ENCODE measurements at places on chromosomes 12 and 14.
A peak's percentile ranks its signal among the peaks of the same experiment; 100 is the strongest.

DNA sequence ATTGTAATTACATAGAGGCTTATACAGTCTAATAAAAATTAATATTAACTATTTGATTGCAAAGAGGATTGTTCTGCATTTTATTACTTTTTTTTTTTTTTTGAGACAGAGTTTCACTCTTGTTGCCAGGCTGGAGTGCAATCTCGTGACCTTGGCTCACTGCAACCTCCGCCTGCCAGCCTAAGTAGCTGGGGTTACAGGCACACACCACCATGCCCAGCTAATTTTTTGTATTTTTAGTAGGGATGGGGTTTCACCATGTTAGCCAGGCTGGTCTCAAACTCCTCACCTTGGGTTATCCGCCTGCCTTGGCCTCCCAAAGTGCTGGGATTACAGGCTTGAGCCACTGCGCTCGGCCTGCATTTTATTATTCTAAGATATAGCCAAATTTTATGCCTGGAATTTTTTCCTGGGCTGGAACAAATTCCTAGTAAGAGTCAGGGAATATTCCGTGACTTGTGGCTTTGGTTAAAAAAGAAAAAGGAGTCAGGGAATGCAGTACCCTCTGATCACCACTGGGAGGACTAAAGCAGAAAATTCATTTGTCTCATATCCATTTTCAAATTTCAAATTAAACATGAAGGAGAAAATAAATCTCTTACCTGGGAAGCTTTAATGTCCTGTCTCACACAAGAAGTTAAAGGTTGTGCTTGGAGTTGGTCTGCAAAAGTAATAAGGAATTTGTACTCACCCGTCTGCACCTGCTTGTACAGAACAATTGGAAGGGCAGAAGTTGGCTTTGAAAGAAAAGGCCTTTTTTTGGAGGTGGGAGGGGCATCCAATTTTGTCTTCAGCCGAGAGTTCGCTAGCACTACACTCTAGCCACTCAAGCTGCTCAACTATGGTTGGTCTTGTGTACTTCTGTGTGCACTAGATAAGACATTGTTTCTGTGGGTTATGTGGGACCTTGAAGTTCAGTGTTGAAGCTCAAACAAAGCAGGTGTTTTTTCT is 8.7 kb downstream of the MARK3 start:
- peak; percentile 94 for DNase-seq

DNA sequence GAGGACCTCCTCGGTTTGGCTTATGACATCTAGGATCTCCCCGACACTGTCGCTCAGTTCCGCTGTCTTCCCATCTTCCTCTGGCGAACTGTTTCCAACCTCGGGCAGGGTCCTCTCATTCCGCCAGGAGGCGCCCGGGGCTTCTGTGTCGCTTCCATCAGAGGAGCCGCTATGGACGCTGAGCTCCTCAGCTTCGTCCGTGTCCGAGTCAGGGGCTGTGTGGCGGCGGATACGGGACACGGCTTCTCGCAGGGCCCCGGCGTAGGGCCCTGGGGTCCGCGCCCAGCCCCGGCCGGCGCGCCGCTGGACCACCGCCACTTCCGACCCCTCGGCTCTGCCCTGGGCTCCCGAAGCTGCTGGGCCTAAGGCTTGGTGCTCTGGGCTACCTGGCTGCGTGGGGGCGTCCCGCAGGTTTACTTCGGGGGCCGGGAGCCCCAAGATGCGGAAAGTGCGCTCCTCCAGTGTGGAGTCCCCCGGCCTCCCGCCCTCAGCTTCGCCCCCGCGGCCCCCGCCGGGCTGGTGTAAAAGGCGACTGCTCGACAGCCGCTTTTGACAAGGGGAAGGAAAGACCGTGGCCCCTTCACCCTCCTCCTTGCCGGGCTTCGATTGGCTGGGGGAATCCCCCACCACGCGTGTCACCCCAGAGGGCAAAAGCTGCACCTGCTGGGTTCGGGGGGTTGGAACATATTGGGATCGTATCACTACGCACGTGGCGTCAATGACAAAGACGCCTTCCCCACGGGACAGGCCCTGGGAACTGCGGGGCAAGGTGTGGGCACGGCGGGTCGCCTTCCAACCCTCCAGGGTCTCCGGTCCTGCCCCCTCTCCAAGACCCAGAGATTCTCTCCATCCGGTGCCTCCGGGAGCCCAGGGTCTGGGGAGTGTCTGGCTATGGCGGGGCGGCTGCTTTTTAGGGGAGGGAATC is 2.1 kb downstream of the DDN start:
- DNase-seq: peak; percentile 83

- no peak for DNase-seq
Measured at GRCh38 chr14:24613241-24613640, 3.8 kb upstream of the GZMH start.

DNA sequence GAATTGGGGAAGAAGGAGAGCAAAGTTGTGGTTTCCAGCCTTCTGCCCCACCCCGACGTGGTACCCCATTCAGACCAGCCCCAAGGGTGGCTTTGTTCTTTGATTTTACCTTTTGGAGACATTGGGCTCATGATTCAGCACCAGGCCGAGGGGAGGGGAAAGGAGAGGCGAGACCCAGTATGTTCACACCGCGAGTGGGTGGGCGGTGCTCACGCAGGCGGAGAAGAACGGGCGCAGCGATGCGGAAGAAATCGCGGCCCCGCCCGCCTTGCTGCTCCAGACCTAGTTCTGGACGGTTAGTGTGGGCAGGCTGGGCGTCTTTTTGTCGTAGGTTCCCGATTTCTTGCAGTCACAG is 963 bp downstream of the ATL1 start:
- peak; percentile 33 for DNase-seq

DNA sequence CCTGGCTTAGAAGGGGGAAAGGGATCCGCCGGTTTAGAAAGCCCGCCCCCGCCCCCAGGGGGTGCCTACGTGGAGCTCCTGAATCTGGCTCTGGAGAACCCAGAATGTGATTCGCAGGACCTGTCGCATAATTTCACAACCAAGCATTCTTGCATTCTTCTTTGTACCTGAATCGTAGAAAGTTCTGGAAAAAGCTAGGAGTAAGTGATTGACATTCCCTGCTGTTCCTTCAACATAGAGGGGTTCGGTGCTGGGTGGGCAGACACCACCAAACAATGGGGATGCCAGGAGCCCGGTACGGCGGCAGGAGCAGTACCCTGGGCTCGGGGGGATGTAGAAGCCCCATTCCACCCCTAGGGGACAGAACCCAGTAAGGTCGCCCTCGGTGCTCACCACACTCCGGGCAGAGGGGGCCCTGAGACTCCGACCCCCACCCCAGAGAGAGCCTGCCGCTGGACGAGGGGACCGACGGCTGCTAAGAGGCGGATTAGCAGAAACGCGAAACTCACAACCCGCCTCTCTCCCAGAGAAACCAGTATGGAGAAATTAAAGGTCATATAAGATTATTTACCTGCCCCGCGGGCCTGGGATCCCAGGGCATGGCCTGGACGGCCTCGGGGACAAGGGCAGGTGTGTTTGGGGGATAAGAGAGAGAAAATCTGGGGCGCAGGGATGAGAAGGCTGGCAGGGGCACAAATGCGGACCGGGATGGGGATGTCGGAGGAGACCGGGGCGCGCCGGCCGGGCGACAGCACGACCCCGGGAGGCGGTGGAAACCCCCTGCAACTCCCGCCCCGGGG is 520 bp downstream of the CSRP2 start:
- no peak for DNase-seq

- DNase-seq: peak; percentile 31
Measured at GRCh38 chr12:48779869-48780268, 9.0 kb downstream of the ADCY6 start.

DNA sequence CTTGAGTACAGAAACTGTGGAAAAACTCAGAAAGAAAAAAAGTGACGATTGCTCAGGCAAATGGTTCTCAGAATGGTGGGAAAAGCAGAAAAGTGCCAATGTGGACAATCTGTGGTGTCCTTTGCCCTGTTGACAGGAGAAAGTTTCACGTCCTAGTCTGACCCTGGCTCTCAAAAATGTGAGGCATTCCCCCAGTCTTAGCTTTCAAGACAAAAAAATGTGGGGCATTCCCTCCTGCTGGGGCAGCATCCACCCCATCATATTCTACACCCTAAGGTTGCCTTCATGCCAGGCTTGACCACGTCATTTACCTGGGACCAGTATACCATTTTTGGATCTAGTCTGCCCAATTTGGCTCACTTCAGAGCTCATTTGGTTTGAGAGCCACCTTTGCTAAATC is 20.7 kb upstream of the ANAPC7 start:
- DNase-seq: no peak

- peak; percentile 72 for DNase-seq
Measured at GRCh38 chr12:47838286-47838931, 18.7 kb upstream of the HDAC7 start.

DNA sequence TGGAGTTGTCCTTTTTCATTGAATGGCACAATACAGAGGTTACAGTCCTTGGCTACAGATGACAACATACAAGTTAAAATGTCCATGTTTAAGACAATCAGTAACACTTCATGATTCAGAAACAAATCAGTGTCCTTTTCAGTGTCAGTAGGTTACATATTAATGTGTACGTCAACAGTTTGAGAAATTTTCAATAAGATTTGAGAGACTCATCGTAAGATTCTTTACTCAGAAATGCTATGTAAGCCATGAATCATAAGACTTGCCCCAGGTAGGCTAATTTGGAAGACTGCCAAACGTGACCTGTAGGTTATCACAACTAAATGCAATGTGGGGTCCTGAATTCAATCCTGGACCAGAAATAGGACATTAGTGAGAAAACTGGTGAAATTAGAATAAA is 3.5 kb downstream of the RDH12 start:
- no peak for DNase-seq

DNA sequence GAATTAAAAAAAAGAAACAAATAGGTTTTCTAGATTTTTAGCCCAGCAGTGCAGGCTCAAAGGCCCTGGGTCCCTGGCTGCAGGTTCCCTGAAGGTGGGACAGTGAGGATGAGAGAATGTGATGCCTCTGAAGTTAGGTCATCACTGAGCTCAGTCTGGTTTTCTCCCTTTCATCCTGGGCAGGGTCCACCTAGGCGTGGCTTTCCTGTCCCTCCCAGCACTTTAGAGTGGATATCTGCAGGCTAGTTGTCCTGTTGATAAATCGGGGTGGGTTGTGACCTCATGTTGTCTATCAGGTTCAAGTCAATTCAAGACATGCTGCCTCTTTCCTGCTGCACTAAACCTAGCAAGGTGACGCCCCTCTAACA is 60.9 kb downstream of the MAP1LC3B2 start:
- DNase-seq: no peak

DNA sequence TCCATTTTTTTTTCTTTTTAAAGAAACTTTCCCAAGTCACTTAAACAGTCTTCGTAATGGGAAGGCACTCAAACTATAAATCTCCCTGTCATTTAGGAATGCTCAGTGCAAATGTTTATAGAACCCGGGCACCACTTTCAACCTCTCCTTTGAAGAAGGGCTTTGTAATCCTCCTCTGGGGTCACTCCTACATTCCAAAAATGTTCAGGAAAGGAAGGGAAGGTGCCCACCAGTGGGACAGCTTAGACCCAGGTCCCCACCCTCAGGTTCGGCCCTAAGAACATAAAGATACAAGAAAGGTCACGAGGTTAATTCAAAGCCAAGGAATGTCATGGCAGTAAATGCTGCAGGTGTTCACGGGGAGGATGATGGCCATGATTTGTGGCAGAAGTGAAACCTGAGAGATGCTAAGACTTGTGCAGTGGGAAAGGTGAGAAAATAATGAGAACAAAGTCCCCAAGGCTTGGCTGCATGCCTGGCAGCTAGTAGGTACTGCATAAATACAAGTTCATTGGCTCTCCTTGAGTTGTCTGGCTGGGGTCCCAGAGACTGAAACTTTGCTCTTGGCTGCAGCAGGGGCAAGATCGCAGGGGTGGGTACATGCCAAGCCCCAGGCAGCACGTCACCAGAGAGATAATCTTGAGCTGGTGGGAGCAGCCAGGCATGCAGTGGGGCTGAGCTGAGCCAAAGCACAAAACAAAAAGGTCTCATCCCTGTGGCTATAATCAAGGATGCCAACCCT is 21.1 kb downstream of the KRT18 start:
- DNase-seq: no peak

DNA sequence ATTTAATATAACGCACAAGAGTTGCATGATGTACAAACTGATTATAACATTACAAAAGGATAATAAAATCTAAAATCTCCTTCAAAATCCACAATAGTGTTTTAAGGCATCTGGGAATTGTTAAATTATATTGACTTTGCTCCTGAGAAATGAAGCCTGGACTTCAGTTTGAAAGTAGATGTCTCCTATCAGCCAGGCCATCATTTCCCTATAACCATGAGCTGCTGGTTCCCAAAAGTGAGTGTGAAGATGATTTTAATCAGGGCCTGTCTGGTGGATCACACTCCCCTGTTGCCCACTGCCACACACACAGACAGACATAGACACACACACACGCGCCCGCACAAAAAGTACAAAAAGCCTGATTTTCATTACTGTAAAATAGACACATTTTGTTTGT is 480.7 kb downstream of the RPS29 start:
- no peak for DNase-seq

GRCh38 chr12:115324949-115325593 is 641.1 kb upstream of the TBX3 start:
- no peak for DNase-seq

GRCh38 chr14:58239244-58240195 is 5.1 kb upstream of the PSMA3 start:
- DNase-seq: peak; percentile 85

- DNase-seq: no peak
Measured at GRCh38 chr12:54858562-54858961, 4.2 kb downstream of the MUCL1 start.

GRCh38 chr14:101110729-101111619 is 207.5 kb upstream of the RTL1 start:
- no peak for DNase-seq

DNA sequence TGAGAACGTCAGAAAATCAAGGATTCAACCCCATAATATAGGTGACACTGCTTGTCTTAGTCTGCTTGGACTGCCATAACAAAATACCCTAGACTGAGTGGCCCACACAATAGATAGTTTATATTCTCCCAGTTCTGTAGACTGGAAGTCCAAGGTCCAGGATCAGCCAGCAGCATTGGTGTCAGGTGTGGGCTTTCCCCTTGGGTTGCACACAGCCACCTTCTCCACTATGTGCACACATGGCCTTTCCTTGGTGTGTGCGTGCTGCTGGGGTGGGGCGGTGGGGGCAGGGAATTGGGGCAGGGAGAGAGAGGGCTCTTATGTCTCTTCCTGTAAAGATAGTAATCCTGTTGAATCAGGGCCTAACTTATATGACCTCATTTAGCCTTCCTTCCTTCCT is 106.4 kb downstream of the SLC25A47 start:
- DNase-seq: no peak

GRCh38 chr12:111209811-111210210 is 159.1 kb downstream of the PHETA1 start:
- DNase-seq: no peak

- DNase-seq: no peak
Measured at GRCh38 chr14:29893989-29894388, 33.7 kb downstream of the PRKD1 start.

All from hematopoietic multipotent progenitor cell treated with erythropoietin and hydrocortisone succinate and interleukin-3 and kit ligand, for 8 days (in vitro differentiated cells).